Karpas-422 (cell line): ENCODE measurements at places on chromosomes 6 and 20.

- no peak for DNase-seq
These were observed 20.3 kb downstream of the PACSIN1 start for GRCh38 chr6:34486106-34486740.

GRCh38 chr6:83442752-83443151, 11.9 kb upstream of the ME1 start:
- DNase-seq, result no peak

- DNase-seq, result no peak
These were observed 522.9 kb upstream of the ARID1B start for GRCh38 chr6:156254240-156254639.

- DNase-seq, result no peak
These were observed 5.5 kb downstream of the BCAS1 start for GRCh38 chr20:54064939-54065338.

DNA sequence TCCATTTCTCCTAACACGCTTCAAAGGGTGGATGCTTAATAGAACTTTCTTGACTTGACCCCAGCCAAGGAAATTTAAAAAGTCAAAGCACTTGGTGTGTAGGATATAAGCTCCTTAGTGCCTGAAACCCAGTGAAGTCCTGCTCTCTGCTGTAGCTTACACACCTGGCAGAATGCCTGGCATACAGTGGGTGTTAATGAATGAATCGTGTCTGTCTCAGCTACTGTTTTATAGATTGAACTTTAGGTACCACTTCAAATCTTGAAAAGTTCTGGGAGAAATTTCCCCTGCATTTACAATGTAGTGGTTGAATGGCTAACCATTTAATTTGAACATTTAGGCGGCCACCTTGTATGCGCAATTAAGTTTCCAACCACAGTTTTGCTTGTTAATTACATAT, 70.5 kb upstream of the ZNF217 start:
- no peak for DNase-seq

DNA sequence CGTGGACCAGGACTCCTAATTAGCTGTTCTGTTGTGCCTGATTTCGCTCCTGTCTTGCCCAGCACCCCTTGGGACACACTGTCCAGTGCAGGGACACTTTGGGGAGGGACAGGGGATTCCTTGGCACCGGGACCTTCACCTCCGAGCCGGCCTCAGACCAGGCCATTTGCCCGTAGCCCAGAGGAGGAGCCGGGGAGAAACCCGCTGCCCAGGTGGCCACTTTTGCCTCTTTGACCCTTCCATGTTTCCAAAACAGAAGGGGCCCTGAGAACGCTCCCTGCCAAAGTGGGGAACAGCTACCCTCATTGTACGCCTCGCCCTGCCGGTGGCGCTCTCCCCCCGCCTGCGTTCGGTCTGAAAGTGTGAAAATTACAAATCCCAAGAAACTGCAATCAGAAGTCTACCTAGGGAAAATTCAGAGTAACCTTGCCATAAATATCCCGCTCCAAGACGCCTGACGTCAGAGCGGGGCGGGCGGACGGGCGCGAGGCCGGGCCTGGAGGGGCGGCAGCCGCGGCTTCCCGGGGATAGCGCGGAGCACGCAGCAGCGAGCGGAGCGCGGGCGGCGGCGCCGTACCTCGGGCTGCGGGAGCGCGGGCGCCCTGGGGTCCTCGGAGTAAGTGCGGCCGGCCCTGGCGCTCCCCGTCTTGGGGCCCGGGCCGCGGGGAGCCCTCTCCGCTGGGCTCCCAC, at the start of gene DAAM2:
TSS of gene DAAM2 (plus strand) at position 527 of the 690 bp plus-strand sequence. CDS start 63,927 bp downstream, outside the sequence.
- no peak for DNase-seq

GRCh38 chr6:25659633-25660368, 7.8 kb downstream of the SCGN start:
- no peak for DNase-seq

- DNase-seq, result no peak
These were observed 222.2 kb upstream of the SLC35B3 start for GRCh38 chr6:8657522-8657921.

- DNase-seq, result no peak
These were observed 195.2 kb upstream of the CNR1 start for GRCh38 chr6:88361298-88361697.

DNA sequence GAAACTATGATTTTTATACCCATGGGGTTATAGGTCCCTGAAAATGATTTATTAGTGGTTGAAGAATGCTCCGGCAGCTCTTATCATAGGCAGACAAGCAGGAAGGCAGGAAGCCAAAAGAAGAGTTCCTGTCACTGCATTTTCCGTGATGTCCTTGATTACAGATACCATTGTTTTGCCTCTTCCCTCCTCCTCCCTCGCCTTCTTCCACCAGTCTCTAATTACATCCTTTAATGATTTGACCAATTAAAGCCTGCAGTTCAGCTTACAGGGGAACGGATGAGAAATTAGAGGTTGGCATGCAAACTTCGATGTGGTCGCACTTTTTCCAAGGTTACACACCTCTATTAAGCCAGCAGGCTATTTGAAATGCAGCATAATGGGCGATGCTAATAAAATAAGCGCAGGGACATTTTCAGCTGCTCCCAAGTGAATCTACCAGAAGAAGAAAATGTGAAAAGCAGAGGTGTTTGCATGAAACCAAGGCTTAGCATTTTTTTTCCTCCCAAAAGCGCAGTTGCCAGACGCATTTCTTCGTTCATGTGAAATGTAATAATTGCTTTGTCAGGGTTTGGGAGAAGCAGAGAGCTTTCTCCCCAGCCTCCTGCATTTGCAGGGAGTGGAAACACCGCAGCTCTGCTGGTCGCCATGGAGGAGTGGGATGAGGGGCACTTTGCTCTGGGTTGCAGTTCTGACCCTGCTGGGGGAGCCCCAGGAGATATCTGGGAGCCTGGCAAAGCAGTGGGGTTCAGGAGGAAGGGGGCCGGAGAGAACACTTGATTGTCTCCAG, 6.0 kb downstream of the NOX3 start:
- DNase-seq, result no peak
